Stimulated activated CD4-positive, alpha-beta T cell treated with anti-CD3 and anti-CD28 coated beads, Interleukin-4, amount 100 ng/mL, for 4 hours (primary cell): ENCODE measurements at places on chromosomes 3 and 15.

DNA sequence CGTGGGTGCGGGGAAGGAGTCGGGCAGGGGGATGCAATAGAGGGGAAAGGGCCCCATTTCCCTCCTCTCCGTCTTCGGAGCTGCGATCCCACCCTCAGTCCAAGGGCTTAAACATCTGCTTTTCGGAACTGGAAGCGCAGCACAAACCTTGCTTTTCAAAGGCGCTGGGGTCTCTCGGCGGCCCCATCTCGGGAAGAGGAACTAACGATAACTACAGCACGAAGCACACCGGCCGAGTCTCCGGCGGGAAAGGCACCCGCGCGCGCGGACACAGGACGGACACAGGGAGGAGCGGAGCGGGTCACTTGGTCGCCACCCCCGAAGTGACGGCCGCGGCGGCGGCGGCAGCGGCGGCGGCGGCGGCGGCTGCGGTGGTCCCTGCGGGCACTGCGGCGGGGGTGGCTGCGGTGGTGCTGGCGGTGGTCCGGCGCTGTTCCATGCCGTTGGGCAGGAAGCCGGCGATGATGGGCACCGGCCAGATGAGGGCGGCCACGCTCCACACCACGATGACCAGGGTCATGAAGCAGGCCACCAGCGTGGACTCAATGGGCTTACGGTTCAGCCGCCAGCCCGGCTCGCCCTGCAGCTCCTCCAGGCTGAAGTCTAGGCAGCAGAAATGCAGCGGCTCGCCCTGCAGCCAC lies 1.1 kb downstream of the TMEM158 start:
- DNase-seq: no peak

- no peak for DNase-seq
These were observed 727.7 kb downstream of the NTRK3 start for GRCh38 chr15:87528873-87529272.

DNA sequence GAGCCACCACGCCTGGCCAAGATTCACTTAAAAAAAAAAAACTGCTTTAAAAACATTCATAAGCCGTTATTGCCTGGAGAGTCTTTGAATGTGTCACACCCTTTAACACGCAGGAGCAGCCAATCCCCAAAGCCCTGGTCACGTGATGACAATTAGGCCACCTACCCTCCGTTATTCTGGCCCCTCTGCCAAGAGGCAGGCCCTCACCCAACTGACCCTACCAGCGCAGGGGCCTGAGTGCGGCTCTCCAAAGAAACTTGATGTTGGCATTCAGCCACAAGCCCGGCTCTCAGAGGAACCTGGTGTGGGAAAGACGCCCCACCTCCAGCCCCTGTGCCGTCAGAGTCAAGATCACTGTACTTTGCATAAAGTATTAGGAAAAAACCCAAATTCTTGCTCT lies 11.6 kb upstream of the MUC4 start:
- DNase-seq: no peak

DNA sequence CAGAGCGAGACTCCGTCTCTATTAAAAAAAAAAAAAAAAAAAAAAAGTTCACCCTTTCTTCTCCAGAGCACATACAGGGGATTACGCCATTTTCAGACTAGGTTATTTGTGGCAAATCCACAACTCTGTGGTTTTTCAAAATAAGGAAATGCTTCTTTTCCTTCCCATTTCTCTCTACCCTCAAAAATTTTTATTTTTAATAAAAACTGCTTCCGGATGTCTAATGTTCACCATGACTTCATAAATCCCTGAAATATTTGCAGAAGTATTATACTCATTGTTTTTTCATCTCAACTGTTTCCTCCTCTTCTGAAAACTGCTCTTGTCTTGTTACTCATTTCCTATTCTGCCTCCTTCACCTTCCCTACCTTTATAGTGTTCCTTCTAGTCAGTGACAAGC lies 45.0 kb upstream of the SLC12A8 start:
- DNase-seq: no peak

DNA sequence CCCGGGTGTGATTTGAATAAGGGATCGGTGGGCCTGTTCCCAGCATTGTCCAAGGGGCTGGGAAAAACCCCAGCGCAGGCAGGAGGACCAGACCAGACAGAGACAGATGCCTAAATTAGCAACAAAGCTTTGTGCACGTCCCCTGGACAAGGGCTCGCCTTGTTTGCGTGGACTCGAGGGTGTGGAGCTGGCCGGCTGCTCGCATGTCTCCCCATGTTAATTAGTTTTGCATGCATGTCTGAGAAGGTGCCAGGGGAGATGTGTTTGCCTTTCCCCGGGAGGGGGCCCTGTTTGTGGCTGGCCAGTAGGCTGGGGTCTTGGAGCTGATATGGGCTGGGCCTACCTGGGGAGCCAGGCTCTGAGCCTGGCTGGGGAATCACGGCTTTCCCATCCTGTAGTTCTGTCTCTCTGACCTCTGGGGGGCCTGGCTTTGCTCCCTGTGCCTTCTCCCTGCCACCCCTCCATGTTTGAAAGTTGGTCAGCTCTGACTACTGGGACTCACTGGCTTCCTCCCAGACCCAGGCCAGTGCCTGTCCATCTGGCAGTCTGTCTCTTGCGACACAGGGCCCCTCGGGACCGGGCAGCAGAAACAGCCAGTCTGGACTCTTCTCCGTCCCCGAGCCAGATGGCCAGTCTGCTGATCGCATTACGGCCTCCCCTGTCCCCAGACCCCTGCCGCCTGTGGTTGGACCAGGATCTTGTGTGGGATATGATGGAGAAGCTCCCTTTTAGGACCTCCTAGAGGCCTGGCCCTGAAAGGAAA lies 55.4 kb upstream of the POLG start:
- no peak for DNase-seq

GRCh38 chr15:90871139-90871715 lies 2.8 kb downstream of the FURIN start:
- no peak for DNase-seq

DNA sequence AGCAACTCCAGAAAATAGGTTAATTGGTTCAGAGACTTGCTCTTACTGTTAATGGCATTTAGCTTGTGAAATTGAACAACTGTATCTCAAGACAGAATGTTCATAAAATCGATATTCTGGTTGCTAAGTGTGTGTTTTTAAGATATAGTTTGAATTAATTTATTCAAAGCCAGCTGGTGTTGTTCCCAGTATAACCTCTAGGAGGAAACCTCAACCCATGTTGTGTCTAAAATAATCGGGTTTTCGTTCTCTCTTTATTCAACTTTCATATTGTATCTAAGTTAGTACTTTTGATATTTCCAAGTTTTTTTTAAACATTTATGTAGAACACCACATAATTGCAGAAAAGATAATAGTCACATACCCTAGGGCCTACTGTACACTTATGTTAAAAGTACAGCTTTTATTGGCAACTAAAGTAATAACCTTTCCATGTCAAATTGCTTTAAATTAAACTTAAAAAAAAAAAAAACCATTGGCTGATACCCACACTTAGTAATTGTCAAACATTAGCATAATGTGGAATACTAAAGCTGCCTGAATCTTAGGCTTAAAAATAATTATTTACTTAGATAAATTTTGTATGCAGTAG lies 90.9 kb downstream of the SAMMSON start:
- DNase-seq: no peak

GRCh38 chr3:124221422-124221821 lies 229.5 kb upstream of the ROPN1 start:
- DNase-seq: no peak

DNA sequence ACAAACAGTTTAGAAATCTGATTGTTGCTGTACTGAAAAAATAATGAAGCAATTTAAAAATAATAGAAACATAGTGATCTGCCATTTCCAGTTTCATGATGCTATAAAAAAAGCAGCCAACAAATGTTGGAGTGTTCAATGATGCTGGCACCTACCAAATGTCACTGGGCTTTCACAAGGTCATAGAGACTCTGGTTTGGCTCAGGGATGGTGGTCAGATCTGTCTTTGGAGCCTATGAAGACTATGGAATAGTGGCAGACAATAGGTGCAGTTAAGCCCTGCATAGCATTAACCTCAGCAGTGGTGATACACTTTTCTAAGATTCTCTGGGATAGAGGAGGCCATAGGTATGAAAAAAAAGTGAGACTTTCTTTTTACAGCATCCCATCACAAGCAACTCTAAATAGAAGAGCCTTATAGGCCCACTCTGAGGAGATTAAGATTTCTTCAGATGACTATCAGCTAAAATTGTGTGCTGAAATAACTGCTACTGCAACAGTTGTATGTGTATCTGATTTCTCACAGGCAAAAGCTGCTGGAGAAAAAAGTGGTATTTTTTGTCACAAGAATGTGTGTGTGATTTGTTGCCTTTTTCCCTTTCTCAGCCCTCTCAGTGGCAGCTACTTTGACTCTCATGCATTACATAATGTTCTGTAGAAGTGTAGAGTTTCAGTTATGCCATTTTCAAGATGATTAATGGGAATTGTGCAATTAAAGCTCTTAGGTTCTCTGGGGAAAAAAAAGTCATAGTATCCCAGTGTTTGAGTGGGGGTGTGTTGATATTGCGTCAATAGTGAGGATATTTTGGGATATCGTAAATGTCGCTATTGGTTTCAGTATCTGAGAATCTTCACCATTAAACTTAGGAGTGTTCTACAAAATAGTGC lies 137.4 kb downstream of the MBNL1 start:
- DNase-seq: no peak

GRCh38 chr15:28963711-28964081 lies 77.9 kb downstream of the APBA2 start:
- DNase-seq: no peak

DNA sequence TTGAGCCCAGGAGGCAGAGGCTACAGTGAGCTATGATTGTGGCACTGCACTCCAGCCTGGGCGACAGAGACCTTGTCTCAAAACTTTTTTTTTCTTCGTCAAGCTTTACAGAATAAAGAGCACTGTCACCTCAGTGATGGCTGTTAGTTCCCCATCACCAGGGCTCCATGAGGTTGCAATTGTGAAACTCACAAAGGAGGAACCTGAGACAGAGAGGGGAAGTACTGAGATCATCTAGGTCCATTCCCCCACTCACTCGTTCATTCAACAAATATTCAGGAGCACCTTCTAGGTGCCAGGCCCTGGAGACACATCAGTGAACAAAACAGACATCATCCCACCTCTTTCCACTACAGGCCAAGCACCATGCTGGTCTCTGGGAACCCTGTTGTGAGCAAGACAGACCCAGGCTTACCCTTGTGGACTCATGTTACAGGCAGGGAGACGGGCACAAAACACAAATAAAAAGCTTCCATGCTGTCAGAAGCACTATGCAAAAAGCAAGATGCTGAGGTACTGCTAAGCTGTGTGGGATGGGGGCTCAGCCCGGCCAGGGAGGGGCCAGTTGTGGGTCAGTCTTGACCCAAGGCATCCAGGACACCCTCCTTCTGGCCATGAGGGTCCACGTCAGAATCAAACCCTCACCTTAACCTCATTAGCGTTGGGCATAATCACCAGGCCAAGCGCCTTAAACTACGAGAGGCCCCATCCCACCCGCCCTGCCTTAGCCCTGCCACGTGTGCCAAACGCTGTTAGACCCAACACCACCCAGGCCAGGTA lies 2.1 kb upstream of the RHO start:
- DNase-seq: no peak

- DNase-seq: no peak
These were observed 13.6 kb downstream of the PRKCD start for GRCh38 chr3:53174346-53175250.

- no peak for DNase-seq
These were observed 126.6 kb downstream of the TJP1 start for GRCh38 chr15:29695489-29696167.

DNA sequence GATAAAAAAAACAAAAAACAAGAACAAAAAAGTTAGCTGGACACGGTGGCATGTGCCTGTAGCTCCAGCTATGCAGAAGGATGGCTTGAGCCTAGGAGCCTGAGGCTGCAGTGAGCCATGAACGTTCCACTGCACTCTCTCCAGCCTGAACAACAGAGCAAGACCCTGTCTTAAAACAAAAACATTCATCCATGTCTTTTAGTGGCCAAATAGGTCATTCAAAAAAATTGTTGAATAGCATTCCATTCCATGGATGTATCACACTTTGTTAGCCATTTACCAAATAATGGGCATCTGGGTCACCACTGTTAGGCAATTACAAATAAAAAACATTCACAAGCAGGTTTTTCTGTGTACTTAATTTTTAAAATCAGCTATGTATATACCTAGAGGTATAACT lies 139.7 kb downstream of the STAG1 start:
- DNase-seq: no peak

- DNase-seq: no peak
These were observed 23.4 kb downstream of the PXK start for GRCh38 chr3:58356054-58356453.

DNA sequence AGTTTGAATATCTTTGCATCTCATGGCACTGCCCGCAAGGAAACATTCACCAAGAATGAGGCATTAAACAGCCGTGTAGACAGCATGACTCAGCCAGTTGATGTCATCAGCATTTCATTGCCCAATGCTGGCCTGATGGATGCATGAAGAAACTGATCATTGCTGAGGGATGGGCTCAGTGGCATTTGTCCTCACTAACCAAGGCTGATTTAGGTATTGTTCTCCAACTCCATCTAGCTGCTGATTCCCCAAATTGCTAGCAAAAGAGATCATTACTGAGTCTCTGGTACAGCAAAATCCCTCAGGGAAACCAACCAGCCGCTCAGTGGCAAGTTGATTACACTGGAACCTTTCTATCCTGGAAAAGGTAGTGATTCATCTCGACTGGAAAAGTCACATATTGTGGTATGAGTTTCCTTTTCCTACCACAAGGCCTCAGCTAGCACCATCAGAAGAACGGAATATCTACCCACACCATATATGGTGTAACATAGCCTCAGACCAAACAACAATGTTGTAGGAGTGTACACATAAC lies 186.5 kb upstream of the GAP43 start:
- DNase-seq: no peak

DNA sequence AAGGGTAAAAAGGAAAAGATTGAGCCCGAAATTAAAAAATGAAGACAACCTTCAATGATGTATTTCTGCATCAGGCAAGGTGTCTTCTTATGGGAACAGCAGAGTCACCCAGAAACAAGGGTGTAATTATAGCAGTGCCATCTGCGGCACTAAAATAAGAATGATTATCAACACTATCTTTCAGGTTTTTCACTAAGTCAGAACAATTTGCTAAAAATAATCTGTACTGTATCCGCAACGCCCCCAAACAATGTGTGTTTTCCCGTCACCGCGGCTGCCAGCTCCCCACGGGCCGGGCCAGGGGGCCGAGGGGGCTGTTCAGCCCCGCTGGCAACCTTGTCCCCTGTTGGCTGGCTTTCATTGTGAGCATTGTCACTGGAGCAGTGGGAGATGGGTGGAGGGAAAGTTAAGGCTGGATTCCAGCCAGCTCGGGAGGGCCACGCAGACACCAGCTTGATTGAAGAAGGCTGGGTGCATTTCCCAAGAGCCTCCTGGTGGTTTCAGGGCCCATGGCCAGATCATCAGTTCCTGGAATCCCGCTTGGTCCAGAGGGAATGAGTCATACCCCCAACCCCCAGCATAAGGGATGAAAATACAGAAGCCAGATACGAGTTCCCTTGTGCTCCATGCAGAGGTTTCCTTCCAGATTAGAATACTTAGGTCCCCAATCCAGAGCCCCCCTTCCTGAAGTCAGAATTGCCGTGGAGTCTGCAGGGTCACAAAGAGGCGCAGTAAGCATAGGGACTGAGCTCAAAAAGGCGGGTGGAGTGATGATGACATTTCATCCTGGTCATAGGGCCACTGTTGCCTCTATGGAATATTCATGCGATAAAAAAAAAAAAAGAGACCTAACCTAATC lies 90.2 kb upstream of the KLF13 start:
- no peak for DNase-seq
